ENCODE measurements at places on chromosomes 2 and 18.

DNA sequence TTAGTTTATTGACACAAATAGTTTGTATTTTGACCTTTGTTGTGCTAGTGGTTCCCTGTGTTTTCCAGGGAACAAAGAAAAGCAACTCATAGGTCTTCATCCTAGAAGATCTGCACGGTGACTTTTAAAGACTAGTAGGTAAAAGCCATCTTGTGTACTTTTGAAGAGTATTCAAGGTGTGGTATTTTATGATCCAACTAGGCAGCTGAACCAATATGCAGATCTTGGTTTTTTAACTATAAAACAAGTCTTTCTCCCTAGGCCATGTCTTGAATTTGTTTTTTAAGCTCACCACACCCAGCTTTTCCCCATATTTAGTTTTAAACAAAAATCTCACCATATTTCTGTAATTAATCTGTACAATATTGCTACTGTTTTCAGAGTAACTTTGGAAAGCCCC lies 30.0 kb upstream of the MYO1B start:
- no peak for DNase-seq

GRCh38 chr2:134226601-134227000 lies 27.3 kb upstream of the MGAT5 start:
- DNase-seq, result no peak

DNA sequence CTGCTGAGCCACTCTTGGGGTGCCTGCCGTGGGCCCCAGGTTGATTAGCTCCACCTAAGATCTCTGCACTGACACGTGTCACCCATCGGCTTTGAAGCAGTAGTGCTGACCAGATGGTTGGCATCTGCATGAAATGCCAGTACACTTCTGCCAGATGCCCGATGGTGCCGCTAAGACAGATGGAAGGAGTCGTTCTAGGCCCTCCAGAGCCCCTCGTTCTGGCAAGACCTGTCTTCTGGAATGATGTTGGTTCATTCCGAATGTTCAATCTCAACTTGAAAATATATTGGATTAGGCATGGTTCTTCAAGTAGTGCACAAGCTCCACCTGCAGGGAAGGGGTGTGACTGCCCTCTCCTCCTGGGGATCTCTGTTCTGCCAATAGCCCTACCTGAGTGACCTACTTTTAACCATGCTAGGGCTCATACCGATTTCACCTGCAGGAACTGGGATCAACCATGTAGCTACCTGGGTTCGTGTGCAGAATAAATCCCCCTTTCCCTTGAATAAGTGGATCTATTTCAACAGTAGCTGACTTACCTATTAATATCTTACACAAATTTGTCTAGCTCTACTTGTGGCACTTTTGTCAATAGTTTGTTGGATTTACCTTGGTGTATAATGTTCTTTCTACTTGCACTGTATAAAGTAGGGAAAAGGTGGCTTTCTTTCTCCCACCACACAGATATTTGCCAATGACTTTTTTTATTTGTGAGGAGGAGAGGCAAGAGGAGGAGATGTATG lies 342.6 kb downstream of the CTNNA2 start:
- DNase-seq, result peak; percentile 13

- no peak for DNase-seq
Measured at GRCh38 chr18:2173486-2173885, 397.8 kb downstream of the METTL4 start.

- DNase-seq, result peak; percentile 86
Measured at GRCh38 chr2:69642709-69643601, 584 bp downstream of the AAK1 start.

- DNase-seq, result no peak
Measured at GRCh38 chr2:37181726-37182684, 6.5 kb downstream of the SULT6B1 start.

DNA sequence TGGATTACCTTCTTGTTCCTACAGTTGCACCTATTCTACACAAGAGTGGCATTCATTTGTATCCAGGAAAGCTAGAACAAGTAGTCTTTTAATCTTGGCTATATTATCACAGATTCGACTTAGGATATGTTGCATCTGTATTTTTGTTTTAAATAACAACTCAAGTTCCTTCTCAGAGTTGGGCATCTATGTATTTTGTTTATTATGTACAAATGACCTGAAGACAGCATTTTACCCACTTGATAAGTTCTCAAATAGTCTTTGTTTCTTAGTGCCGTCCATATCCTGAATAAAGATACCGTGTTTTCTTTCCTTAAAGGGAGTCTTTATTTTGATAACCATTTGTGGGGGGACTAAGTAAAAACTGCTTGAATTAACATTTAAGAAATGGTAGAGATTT lies 2.9 kb downstream of the ITPRID2 start:
- no peak for DNase-seq

GRCh38 chr18:76274468-76275289 lies 220.4 kb downstream of the ZNF516 start:
- DNase-seq, result peak; percentile 2

GRCh38 chr2:172361840-172362239 lies 65.5 kb upstream of the ITGA6 start:
- no peak for DNase-seq
